ENCODE measurements at places on chromosomes 16 and 17.
A peak's percentile ranks its signal among the peaks of the same experiment; 100 is the strongest.

DNA sequence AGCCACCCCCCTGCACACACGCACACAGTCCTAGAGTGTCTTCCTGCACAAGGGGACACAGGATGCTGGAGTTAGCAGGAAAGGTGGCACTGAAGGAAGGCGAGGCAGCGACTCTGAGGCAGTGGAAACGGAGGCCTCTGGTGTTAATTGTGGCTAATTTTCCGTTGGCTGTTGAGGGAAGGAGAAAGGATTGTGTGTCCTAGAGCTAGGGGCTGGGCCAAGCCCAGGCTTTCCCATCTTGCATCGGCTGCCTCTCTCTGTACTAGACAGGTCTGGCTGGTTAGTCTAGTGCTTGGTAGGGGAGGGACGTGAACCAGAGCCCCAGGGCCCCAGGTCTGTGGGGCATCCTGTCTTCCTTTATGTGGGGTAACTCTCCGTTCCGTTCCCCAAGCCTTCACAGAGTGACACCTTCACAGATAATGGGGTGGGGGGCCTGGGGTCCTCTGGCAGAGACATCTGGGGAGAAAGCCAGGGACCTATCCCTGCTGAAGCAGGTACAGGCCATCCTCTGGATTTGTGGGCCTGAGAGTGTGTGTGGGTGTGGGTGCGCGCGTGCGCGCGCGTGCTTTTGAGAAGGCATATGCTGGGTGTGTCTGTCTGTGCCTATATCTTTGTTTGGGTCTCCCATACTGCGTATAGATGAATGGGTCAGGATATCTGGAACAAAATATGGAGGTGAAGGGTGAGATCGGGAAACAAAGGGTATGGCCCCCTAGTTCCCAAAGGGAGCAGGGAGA lies at the start of gene CHD3:
Gene CHD3 (plus strand): TSS at position 606 of the 737 bp plus-strand sequence. CDS start 212 bp downstream, outside the sequence.
- DNase-seq = peak; percentile 86

- peak; percentile 5 for DNase-seq
Observed at GRCh38 chr17:61007980-61008379, 330.3 kb downstream of the BCAS3 start.

- DNase-seq = peak; percentile 90
Observed at GRCh38 chr16:53433509-53433908, 762 bp upstream of the RBL2 start.

DNA sequence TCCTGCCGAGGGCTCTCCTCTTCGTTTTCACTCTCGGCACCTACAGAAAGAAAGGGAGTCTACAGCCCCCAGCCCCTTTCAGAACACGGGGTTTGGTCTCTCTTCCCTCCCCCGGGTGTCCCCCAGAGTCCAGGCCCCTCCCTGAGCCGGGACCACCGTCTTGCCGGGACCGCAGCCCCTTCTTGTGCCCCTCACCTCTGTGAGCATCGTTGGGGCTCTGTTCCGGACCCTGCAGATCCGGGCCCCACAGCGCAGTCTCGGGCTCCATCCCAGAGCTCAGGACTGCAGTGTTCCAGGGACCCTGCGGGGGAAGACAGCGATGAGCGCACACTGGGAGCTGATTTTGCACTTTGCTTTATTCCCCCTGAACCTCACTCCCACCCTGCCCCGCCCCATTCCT lies 2.8 kb downstream of the ZNF629 start:
- no peak for DNase-seq

- DNase-seq = peak; percentile 99
Observed at GRCh38 chr16:30585400-30586191, at the start of gene ZNF785. Gene ZNF785 (minus strand): TSS chr16:30585697. CDS start chr16:30585611, 86 bp downstream.

DNA sequence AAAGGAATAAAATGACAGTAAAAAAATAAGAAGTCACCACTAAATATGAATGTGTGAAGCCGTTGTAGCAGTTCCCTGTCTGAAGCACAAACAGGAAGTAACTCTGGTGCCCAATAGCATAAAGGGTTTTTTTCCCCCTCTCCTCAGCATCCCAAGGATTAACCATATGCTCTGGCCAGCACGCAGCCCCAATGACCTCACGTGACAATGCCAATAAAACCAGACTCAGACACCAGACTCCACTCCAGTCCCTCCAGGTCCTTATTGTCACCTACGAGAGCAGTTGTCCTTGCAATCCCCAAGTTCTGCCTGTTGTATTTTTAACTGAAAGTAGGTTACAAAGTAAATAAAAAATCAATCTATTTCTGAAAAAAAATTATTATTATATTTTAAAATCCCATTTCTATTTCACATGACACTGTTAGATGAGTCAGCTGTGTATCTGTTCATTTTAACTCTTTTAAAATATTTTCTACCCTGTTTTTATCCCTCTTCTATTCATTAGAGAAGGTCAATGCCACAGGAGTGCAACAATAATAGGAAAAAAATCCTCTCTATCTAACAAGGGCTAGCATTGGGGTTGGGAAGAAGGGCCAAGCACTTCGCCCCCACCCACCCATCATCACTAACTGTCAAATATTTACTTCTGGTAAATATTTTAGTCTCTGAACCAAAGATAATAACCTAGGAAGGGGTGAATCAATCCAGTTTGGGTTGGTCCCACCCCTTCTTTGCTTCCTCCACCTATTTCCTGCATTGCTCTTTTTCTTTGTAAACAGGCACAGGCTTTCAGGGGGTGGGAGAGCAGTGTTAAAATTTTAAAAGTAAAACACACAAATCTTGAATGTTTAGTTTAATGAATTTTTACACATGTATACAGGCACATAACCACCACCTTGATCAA lies 6.6 kb downstream of the PRAC1 start:
- no peak for DNase-seq

- DNase-seq = peak; percentile 73
Observed at GRCh38 chr17:80773243-80773991, 218.2 kb upstream of the CHMP6 start.

DNA sequence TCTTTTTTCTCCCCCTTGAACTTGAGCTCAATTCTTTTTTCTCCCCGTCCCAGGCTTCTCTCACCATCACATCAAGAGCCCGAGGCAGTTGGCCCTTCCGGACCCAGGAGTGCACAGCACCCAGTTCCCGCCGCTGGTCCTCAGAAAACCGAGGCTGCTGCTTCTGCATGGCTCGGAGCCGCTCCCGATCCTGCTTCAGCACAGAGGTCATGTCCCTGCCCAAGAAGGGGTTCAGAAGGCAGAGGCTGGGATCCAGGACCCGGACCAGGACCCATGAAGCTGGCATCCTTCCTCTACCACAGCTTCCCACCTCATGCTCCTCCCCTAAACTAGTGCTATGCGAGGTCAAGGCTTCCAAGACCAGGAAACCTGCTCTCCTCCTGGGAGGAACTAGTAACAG lies 10.5 kb downstream of the PER1 start:
- DNase-seq = no peak

DNA sequence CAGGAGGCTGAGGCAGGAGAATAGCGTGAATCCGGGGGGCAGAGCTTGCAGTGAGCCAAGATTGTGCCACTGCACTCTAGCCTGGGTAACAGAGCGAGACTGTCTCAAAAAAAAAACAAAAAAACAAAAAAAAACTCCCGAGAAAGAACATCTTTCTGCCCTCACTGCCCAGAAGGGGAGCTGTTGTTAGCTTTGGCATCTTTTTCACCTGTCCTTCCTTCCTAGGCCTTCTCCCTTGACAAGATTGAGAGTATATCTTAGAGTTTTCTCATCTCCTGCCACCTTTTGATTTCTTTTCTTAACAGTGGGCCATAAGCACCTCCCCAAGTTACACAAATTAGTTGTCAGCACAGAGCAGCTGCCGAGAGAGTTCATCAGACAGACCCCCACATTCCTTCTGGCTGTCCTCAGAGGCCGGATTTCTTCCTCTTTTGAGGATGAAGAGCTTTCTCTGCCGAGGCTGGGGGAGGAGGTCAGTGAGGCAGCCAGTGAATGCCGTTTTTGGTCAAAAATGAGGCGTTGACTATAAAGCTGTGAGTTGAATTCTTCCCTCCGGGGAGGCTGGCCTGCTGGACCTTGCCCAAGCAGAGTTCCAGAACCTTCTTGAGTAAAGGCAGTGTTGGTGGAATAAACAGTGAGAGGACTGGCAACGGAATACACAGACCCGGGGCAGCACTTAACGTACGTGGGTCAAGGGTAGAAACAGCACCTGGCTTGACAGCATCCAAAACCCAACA lies 127.0 kb downstream of the ABCC6 start:
- DNase-seq = no peak

GRCh38 chr16:87219287-87219909 lies 97.8 kb downstream of the C16orf95 start:
- no peak for DNase-seq

DNA sequence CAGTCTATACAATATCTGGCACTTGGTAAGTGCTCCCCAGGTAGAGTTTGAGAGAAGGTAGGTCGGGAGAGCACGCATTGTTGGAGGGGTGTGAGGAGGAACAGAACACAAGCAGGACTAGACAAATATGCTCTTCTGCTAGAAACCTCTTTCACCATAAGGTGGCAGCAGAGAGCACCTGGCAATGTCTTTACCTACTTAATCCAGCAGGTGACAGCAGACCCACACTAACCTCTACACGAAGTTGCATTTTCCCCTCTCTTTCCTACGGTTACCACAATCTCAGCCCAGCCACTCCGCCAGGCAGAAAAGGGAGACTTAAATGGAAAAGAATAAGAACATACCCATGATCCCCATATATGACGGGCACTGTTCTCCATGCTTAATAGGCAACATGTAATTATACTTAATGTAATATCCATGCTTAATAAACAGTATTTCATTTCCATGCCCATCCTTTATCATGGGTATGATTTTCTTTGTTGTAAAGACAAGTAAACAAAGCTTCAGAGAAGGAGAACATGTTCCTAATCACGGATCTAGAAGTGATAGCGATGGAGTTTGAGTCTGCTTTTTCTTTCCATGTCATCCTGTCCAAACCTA lies 55.1 kb upstream of the CCL2 start:
- peak; percentile 87 for DNase-seq

GRCh38 chr16:14011846-14012245 lies 59.3 kb upstream of the MRTFB start:
- no peak for DNase-seq

DNA sequence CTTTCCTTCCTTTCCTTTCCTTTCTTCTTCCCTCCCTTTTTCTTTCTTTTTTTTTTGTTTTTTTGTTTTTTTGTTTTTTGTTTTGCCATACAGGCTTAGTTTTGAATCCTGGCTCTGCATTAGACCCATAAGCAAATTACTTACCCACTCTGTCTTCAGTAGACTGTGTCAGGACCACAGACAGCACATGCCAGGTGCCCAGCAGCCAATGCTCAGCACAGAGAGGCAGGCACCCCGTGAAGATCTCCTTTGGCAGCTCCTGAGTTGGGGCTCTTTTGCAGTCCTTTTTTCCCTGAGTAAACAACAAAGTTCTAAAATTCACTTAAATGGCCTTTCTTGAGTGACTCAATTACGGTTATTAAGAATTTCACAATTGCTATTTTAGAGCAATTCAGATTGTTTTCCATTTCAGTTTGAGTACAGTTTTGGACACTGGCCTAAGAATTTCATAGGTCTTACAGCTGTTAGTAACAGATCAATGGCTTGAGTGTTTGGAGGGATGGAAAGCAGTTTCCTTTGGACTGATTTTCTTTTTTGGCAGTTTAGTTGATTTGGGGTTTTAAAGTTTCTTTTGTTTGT lies 26.2 kb upstream of the SLC5A11 start:
- DNase-seq = no peak

DNA sequence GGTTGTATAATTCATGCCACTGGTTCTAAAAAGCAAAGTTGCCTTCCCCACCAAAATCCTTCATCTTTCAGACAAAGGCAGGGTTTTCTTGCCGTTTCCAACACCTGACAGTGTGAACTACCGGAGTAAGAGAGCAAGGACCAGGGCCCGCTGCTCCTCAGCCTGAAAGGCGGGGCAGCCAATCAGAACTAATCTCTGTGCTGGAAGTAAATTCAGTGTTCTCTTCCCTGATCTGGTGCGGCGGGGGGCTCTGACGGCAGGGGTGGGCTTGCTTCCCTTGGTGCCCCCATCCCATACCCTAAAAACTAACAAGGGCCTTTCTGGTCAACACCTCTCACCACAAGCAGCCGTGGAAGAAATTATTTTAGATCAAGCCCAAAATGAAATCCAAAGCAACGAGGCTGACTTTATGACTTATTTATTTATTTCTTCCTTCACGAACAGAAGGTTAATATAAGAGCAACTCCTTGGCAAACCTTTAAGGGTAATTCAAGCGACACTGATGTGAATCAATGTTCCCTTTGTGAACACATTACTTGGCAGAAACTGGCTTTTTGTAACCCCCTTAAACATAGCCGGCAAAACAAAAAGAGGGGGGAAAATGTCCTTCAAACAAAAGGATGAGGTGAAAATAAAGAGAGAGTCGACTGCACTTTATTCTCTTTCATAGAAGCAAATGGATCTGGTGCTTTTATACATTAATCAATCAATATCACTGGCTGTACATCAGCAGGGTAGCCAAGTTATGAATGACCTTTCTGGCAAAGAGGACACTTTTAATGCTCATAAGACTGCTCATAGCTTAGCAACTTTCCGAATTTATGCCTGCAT lies 189.9 kb downstream of the ZFHX3 start:
- DNase-seq = no peak

DNA sequence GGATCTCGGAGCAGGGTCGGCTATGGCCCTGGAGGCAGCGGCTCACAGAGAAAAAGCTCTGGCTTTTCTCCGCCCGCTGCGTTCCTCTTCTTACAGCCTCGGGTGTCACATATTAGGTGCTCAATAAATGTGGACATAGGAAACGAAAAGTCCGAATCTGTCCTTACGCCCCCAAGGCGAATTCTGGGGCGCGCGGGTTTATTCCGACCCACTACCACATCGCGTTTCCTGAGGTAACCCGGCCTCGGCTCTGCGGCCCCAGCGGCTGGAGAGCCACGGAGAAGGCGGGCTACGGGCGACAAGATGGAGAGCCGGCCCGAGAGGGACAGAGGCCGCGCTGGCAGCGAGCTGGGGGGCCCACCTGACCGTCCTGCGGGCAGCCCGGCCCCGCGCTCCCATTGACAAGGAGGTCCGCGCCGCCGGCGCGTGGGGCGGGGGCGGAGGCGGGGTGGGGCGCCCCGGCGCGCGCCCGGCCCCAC lies 573 bp upstream of the GNAO1 start:
- DNase-seq = peak; percentile 65

GRCh38 chr17:19338031-19338990 lies 24.2 kb downstream of the B9D1 start:
- peak; percentile 86 for DNase-seq

DNA sequence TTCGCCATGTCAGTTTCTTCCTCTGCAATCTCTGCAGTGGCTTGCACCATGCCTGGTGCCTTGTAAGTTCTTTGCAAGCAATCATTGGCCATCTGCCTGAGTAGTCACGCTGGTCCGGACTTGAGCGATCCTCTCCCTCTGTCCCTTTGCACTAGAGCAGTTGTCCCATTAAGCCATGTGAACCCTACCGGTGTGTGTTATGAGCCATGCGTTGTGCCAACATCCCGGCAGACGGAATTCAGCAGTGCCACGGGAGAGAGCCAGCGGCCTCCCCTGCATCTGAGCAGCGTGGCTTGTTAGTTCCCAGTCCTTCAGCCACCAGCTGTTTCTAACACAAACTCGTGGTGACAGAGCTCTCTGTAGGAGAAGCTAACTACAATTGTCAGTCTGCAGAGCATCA lies 275.1 kb upstream of the HSBP1 start:
- DNase-seq = no peak

DNA sequence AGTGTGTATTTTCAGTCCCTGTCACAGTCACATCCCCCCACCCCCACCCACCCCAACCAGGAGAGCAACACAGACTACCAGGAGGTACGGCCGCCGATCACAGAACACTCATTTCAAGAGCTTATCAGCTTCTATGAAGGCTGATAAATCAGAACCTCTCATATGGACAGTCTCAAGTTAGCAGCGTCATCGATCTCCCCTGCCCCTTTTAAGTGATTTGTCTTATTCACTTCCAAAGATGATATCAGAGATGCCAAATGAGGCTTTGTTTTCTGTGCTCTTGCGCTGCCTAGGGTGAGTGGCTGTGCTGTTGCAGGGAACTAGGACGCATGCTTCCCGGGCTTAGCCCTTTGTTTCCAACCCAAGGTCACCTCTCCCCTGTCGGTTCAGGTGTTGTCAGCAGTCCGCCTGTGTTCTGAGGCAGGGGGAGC lies 26.8 kb upstream of the PMFBP1 start:
- DNase-seq = no peak
